ENCODE measurements at places on chromosomes 12 and 14.

GRCh38 chr12:65882486-65882885, 58.2 kb downstream of the HMGA2 start:
- DNase-seq = no peak

DNA sequence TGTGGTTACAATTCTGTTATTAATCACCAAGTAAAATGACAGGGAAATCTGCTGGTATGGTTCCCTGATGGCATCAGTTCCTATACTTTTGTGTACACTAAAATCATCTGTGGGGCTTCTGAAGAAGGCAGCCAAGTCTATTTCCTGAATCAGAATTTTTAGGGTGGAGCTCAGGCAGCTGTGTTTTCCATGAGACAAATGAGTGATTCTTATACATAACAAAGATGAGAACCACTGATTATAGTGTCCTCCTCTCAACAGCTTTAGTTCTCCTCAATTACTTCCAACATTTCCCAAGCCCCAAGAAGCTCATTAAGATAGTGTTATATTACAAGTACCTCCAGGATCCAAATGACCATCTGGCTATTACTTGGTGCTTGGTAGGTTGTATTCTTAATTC, 64.5 kb upstream of the USP44 start:
- no peak for DNase-seq

- DNase-seq = no peak
Observed at GRCh38 chr12:50411051-50411660, 10.5 kb downstream of the LARP4 start.

- DNase-seq = no peak
Observed at GRCh38 chr12:12745576-12746211, 28.5 kb downstream of the CDKN1B start.

- DNase-seq = no peak
Observed at GRCh38 chr12:102512523-102512922, 32.2 kb upstream of the IGF1 start.

GRCh38 chr12:119179335-119180021, 747 bp downstream of the HSPB8 start:
- DNase-seq = no peak

GRCh38 chr14:36666416-36667206, 5.0 kb downstream of the PAX9 start:
- DNase-seq = no peak

Data from NCI-H1417 treated with DMSO at 0.1 percent for 48 hours (cell line).